Breast epithelium (tissue), 4 donors: ENCODE measurements at places on chromosomes 11 and 22. TPM values are rescaled to one million over a fixed set of nuclear protein-coding genes. Genes with fewer than 3 reads are reported as not detected.

Gene CCDC157
- 7.5 TPM for total RNA-seq

Gene BEST1
- total RNA-seq = 3.7 TPM

Gene MUC6
- 1.3 TPM for total RNA-seq

Gene KCNK4
- 2.3 TPM for total RNA-seq

Gene CATSPERZ
- total RNA-seq = not detected

Gene B4GALNT4
- 8.2 TPM for total RNA-seq

Gene ZNRF3
- 6.9 TPM for total RNA-seq

Gene TENM4
- 4.8 TPM for total RNA-seq

Gene MUC5AC
- not detected for total RNA-seq

Gene TEX54
- total RNA-seq = not detected

Gene SCN4B
- total RNA-seq = 7.9 TPM

Gene CRYAB
- 299 TPM for total RNA-seq

Gene C11orf42
- total RNA-seq = not detected

GRCh38 chr11:130937051-130937450 lies 20.8 kb upstream of the SNX19 start:
- no peak for DNase-seq
- no peaks in the 10 kb centered on the region for H3K4me1 ChIP-seq
- no peaks in the 10 kb centered on the region for H3K36me3 ChIP-seq
- H3K27ac ChIP-seq = no peak overlapping the region
- no peak overlapping the region for H3K4me3 ChIP-seq

DNA sequence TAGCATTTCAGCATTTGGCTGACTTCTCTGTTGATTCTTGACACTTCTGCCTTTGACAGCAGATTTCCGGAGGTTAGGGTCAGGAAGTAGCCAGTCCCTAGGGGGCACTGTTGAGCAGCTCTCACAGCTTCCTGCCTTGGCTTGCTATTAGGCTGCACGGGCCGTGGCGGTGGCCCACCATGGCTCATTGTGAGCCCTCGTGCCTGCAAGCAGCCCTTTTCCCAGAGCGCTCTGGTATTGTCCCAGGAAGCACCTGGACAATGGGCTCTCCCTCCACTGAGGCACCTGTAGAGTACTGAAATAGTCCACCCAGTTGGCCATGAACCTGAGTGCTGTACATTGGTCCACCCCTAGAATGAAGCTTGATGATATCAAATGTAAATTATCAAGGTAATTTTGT lies 100.2 kb upstream of the GAL start:
- H3K27me3 ChIP-seq = no peaks in the 10 kb centered on the region
- H3K4me1 ChIP-seq = no peaks in the 10 kb centered on the region
- no peak overlapping the region for H3K4me3 ChIP-seq

GRCh38 chr22:26977741-26978376 lies 320.5 kb downstream of the MIAT start:
- H3K36me3 ChIP-seq = no peaks in the 10 kb centered on the region
- H3K4me3 ChIP-seq = no peak overlapping the region
- no peaks in the 10 kb centered on the region for H3K27me3 ChIP-seq
- no peak overlapping the region for H3K27ac ChIP-seq
- no peak for DNase-seq

- no peak overlapping the region for H3K27ac ChIP-seq
- peaks cover 4% of the 10 kb centered on the region for H3K4me1 ChIP-seq
- H3K27me3 ChIP-seq = no peaks in the 10 kb centered on the region
- H3K36me3 ChIP-seq = no peaks in the 10 kb centered on the region
These were observed 5.9 kb downstream of the ABTB2 start for GRCh38 chr11:34351687-34352469.

- no peaks in the 10 kb centered on the region for H3K36me3 ChIP-seq
- H3K27me3 ChIP-seq = no peaks in the 10 kb centered on the region
- no peak overlapping the region for H3K4me3 ChIP-seq
- no peak overlapping the region for H3K27ac ChIP-seq
These were observed 32.7 kb downstream of the RIBC2 start for GRCh38 chr22:45446216-45446615.

DNA sequence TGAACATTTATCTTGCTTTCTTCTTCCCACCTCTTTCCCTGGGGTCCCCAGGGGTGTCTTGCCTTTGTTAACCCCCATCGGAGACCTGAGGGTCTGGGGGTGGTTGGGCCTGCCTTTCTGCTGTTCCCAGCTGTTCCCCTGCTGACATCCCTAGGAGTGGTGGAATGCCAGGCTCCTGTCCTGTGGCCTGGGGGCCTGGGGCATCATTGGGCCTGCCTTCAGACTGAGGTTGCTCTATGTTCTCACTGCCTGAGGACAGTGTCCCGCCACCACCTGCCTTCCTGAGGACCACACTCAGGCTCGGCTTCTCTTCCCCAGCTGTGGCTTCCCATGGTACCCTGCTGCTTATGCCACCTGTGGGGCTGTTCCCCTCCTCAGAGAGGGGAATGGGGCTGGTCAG lies 1.1 kb upstream of the IL18BP start:
- no peak overlapping the region for H3K4me3 ChIP-seq
- H3K36me3 ChIP-seq = no peaks in the 10 kb centered on the region
- no peak overlapping the region for H3K27ac ChIP-seq
- no peaks in the 10 kb centered on the region for H3K27me3 ChIP-seq
- no peaks in the 10 kb centered on the region for H3K4me1 ChIP-seq
- no peak for DNase-seq

- DNase-seq = peak; percentile 64
- H3K36me3 ChIP-seq = no peaks in the 10 kb centered on the region
- H3K4me3 ChIP-seq = no peak overlapping the region
- H3K4me1 ChIP-seq = no peaks in the 10 kb centered on the region
These were observed 23.6 kb upstream of the SLC25A1 start for GRCh38 chr22:19201869-19202798.

- no peaks in the 10 kb centered on the region for H3K27me3 ChIP-seq
- no peak overlapping the region for H3K4me3 ChIP-seq
- no peak overlapping the region for H3K27ac ChIP-seq
- H3K4me1 ChIP-seq = no peaks in the 10 kb centered on the region
- DNase-seq = no peak
- H3K36me3 ChIP-seq = no peaks in the 10 kb centered on the region
These were observed 78.9 kb downstream of the PDE3B start for GRCh38 chr11:14722496-14722895.

DNA sequence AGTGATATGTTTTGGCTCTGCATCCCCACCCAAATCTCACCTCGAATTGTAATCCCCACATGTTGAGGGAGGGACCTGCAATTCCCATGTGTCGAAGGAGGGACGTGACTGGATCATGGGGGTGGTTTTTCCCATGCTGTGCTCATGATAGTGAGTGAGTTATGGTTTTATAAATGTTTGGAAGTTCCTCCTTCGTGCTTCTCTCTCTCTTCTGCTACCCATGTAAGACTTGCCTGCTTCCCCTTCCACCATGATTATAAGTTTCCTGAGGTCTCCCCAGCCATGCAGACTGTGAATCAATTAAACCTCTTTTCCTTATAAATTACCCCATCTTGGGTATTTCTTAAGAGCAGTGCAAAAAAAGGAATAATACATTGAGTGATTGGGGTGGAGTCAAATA lies 7.3 kb upstream of the CEP295 start:
- no peaks in the 10 kb centered on the region for H3K27me3 ChIP-seq
- H3K36me3 ChIP-seq = no peaks in the 10 kb centered on the region
- no peak overlapping the region for H3K27ac ChIP-seq
- H3K4me3 ChIP-seq = no peak overlapping the region
- no peak for DNase-seq

GRCh38 chr22:26082866-26083265 lies 86.4 kb upstream of the SEZ6L start:
- no peak overlapping the region for H3K4me3 ChIP-seq
- no peak overlapping the region for H3K27ac ChIP-seq
- no peaks in the 10 kb centered on the region for H3K36me3 ChIP-seq
- H3K4me1 ChIP-seq = no peaks in the 10 kb centered on the region

DNA sequence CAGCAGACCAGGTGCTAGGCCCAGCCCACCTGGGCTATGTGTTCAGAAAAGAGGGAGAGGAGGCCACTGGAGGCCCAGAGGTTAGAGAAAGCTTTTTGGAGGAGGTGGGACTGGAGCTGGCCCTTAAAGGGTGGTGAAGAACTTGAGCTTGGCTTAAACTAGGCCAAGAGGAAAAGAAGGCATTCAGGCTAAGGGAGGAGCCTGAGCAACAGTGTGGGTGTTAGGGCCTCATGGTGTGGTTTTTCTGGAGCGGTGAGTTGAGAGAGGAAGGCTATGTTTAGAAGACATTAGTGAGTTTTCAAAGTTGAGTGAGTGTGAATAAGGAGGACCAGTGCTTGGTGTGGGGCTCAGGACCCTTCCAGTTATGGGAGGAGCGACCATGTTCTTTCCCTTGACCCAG lies 6.2 kb downstream of the TAF6L start:
- no peaks in the 10 kb centered on the region for H3K4me1 ChIP-seq
- no peak overlapping the region for H3K27ac ChIP-seq
- no peak for DNase-seq
- H3K4me3 ChIP-seq = no peak overlapping the region
- no peaks in the 10 kb centered on the region for H3K27me3 ChIP-seq
- no peaks in the 10 kb centered on the region for H3K36me3 ChIP-seq

- peaks cover 7% of the 10 kb centered on the region for H3K4me1 ChIP-seq
- H3K27me3 ChIP-seq = peaks cover 15% of the 10 kb centered on the region
- H3K36me3 ChIP-seq = no peaks in the 10 kb centered on the region
- H3K4me3 ChIP-seq = peak overlapping the region; percentile 60
These were observed 2.3 kb upstream of the DUSP8 start for GRCh38 chr11:1574238-1574932.

- H3K27me3 ChIP-seq = no peaks in the 10 kb centered on the region
- H3K27ac ChIP-seq = no peak overlapping the region
- no peak overlapping the region for H3K4me3 ChIP-seq
- DNase-seq = no peak
- no peaks in the 10 kb centered on the region for H3K36me3 ChIP-seq
- no peaks in the 10 kb centered on the region for H3K4me1 ChIP-seq
These were observed 563.0 kb downstream of the MIAT start for GRCh38 chr22:27220339-27220738.

DNA sequence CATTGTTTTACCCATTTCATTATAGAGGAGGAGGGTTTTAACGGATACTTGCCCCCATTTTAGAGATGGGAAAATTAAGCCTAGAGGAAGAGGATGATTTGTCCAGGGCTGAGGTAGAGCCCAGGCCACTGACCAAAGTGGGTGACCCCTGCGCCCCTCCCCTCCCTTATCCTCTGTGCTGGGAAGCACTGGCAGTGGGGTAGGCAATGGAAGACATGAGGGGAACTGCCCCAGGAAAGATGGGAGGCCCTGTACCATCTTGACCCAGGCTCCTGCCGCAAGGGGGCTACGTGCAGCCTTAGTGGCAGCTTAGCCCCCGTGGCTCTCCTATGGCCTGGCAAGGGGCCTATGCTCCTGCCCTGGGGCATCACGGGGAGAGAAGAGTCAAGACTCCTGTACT lies 76.4 kb upstream of the MYOD1 start:
- H3K27me3 ChIP-seq = peaks cover 4% of the 10 kb centered on the region
- DNase-seq = no peak
- no peak overlapping the region for H3K27ac ChIP-seq
- H3K36me3 ChIP-seq = no peaks in the 10 kb centered on the region
- H3K4me1 ChIP-seq = no peaks in the 10 kb centered on the region

GRCh38 chr11:11247576-11247975 lies 105.5 kb downstream of the CSNK2A3 start:
- H3K36me3 ChIP-seq = no peaks in the 10 kb centered on the region
- H3K27ac ChIP-seq = no peak overlapping the region
- DNase-seq = no peak
- H3K4me1 ChIP-seq = peaks cover 5% of the 10 kb centered on the region
- no peaks in the 10 kb centered on the region for H3K27me3 ChIP-seq
- H3K4me3 ChIP-seq = no peak overlapping the region

DNA sequence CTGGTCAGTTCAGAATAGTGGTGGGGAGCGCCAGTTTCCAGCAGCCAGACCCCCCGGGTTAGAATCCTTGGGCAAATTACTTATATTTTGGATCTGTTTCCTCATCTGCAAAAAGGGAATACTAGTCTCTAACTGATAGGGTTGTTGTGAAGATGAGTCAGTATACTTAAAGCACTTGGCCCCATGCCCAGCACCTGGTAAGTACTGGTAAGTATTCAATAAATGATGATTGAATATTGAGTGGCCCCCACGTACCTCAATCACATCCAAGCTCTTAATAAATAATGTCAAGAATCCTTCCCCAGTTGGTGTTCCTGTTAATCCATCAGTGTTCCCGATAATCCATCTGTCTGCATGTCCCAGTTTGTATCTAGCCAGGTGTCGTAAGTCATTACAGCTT lies 12.1 kb downstream of the ACP2 start:
- H3K36me3 ChIP-seq = no peaks in the 10 kb centered on the region
- no peak overlapping the region for H3K4me3 ChIP-seq
- no peak overlapping the region for H3K27ac ChIP-seq
- H3K4me1 ChIP-seq = no peaks in the 10 kb centered on the region
